NCI-H446 treated with DMSO at 0.1 percent for 48 hours (cell line): ENCODE measurements at places on chromosomes 6 and 20.

GRCh38 chr6:35081426-35081851, 59.7 kb downstream of the TCP11 start:
- DNase-seq = no peak

GRCh38 chr6:37273690-37274089, 15.7 kb upstream of the TMEM217 start:
- no peak for DNase-seq

DNA sequence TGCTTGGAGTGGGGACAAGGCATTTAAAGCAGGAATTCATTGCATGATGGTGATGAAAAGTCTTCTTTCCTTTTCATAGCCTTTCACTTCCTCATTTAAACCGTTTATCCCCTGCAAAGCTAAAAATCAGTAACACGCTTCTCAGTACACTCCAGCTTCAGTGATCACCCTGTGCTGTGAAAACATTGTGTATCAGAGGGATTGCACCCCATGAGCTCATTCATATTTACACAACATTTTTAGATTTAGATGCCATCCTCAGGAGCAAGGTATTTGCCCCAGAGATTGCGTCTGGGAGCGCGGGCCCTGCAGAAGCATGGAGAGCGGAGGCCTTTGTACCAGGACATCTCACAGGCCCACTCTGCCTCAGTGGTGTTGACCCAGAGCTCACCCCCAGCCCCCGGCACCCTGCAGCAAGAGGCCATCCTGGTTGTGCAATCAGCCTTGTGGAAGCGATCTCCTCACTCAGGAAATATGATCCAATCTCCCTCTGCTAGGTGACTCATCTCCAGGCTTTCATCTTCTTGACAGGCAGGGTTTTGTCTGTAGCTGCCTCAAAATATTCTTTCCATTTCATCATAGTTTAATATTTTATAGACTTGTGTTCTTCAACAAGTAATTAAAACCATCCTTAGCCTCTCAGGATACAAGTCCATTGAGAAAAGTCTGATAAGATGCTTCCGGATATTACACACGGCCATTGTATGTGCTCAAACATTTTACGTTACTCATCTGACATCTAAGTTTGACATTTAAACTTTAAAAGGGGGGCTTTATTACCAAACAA, 38.9 kb upstream of the THBS2 start:
- DNase-seq = no peak

DNA sequence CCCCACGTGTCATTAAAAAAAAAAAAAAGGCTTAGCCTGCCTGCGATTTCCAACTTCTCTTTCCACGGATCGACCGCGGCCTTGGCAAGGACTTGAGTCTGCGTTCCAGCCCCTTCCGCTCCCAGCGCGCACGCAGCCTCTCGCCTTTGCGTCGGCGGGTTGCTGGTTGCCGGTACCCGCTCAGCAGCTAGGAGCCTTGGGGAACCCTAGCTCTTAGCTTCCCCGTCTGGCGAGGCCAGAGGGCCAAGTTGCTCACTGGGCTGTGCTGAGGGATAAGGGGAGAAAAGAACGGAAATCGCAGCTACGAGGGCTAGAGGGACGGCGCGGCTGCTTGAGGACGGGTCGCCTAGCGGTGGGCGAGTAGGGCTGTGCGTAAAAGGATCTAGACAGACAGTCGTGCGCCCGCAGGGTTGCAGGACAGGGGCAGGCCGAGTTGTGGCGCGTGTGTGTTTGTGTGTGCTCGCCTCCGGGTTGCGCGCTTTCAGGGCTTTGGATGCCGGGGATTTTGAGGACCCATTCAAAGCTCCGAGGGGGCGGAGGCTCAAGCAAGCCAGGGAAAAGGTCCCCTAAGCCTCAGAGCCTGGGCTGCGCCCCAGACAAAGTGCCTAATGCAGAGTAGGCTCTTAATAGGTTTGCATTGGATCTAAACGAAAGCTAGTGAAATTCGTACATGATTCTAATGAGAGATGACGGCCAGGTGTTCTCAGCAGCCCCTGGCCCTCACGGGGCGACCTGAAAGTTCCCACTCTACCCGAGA, 40.5 kb upstream of the OSTM1 start:
- no peak for DNase-seq

- DNase-seq = no peak
Measured at GRCh38 chr6:166751051-166751595, 124.1 kb upstream of the RPS6KA2 start.

GRCh38 chr20:5969940-5970339, 19.5 kb downstream of the MCM8 start:
- DNase-seq = no peak

GRCh38 chr20:39885975-39886649, 802.9 kb downstream of the MAFB start:
- peak; percentile 27 for DNase-seq

DNA sequence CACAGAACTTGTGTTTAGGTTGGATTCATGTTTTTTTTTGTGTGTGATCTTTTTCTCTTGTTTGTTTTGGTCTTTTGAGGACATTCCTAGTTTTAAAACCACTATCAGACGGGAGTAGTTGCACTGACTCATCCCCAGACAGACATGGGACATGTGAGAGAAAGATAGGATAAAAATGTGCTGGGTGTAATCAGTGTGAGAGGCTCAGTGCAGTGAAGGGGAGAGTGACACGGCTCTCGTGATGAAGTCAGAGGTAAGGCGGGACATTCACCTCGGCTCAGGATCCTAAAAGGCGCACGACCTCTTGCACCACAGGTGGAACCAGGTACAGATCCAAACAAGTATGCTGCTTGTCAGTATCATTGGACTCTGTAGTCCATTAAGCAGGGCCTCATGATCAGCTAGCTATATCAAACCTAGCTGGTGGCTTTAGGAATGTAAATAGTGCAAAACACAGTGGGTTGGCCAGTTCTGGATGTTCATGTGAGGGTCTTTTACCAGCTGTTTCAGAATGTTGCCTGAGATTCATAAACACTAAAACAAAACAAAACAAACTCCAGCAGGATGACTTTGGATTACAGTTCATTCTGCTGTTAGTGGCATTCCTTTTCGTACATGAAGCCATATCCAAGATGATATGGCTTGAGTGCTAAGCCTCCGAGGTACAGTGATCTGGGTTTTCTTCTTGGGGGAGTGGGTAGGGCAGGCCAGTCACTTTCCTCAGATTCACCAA, 18.0 kb downstream of the FOXO3 start:
- DNase-seq = no peak

DNA sequence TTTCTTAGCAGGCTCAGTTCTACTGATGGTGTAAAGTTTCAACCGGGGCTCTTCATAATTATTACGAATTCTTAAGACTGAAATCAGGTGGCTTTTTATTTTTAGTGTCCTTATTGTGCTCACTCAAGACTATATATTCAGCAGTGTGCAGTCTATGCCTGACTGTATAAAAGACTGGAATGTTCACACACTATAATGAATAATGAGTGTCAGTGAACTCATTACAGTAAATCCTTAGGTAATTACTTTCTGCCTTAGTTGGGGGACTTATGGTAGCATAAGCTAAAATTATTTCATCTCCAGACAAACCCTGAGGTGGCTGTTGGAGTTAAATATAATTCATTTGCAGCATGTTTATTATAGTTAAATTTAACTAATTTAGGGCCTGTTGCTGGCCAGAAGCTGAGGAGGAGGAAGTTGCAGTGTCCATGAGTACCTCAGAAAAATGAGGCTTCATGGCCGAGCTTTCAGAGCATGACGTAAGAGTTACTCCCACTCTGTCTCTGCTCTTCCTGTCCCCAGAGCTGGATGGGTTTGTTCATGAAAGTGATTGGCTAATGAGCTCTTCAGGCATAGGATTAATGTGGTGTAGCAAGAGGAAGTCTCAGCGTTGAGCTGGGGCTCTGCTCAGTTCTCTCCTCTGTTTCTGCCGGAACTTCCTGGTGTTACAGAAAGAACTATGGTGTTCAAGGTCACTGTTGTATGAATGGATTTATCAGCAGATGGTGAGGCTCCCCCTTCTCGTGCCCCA, 335.7 kb downstream of the NRN1 start:
- no peak for DNase-seq
